ENCODE measurements at places on chromosomes 5 and 9.
A peak's percentile ranks its signal among the peaks of the same experiment; 100 is the strongest.

DNA sequence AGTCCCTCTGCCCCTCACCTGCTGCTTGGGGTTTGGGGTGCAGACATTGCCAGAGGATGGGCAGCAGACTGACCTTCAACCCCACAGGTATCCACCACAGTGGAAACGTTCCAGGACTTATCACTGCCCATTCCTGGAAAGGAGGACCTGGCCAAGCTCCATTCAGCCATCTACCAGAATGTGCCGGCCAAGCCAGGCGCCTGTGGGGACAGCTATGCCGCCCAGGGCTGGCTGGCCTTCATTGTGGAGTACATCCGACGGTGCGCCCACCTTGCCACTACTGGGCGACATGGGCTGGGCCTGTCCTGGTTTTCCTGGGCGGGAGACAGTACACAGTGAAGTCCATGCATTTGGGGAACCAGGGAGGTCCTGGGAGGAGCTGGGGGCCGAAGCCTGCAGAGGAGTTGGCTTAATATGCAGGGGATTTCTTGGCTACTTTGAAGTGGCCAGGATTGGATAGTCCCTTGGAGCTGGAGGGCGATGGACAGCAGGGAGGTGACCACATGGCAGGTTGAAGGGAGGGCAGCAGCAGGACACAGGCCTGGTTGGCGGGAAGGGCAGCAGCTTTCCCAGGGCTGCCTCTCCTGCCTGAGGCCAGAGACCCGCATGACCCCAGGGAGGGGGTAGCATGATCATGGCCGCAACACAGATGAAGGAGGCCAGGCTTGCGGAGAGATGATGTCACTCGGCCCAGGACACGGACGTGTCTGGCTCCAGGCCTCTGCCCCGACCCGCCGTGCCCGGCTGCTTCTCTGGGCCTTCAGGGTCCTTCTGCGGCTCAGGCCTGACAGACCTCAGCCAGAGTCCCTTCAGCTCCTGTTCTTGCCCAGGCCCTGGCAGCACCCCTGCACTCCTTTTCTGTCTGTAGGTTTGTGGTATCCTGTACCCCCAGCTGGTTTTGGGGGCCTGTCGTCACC lies 34.6 kb downstream of the USP20 start:
- DNase-seq: no peak

GRCh38 chr5:126003309-126003708 lies 419.9 kb upstream of the GRAMD2B start:
- no peak for DNase-seq

GRCh38 chr9:18594837-18595236 lies 120.9 kb downstream of the ADAMTSL1 start:
- no peak for DNase-seq

DNA sequence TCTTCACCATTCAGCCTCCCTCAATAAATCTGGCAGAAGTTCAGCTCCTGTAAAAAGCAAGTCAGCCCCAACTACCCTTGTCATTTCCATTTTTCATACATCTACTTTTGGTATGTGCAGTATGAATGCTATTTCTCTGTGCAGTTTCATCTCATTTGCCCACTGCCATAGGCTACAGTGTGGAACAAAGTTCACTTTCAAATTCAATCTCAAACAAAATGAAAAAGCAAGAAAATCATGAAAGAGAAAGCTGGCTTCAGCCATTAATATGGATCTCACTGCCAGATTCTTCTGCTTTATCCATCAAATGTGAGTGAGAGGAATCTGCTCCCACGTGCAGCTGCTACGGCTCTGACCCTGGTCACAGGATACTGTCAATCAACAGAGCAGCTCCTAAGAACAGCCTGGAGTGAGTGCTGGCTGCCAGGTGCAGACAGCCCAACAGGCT lies 494.2 kb downstream of the ZNF608 start:
- DNase-seq: no peak

- DNase-seq: peak; percentile 81
Observed at GRCh38 chr5:111223787-111224560, at the start of gene CAMK4. CAMK4 (plus strand) TSS chr5:111224384; CDS start chr5:111224484, 100 bp downstream.

DNA sequence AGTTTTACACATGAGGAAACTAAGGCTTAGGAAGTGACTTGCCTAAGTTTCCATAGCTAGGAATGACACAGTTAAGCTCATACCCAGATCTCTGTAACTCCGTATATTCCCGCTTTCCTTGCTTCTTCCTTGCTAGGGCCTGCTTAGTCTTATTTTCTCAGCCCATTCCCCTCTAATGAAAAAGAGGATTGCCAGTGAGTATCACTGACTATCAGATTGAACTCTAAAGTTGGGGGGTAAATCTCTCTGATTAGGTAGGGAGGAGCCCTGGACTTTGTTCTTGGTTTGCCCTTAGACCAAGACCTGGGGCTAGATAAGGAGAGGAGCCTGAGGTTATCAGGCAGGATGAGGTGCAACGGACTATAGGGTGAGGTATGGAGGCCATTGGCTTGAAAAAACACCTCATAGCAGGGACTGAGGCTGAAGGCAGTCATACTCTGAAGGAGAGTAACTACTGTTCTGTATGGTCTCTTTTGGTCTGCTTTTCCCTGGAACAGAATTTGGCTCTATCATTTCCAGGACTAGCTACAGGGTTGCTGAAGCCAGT lies 2.5 kb downstream of the TRIM32 start:
- no peak for DNase-seq

- DNase-seq: no peak
Observed at GRCh38 chr5:121288781-121289180, 562.9 kb upstream of the FTMT start.

GRCh38 chr5:120808606-120809005 lies 344.5 kb downstream of the PRR16 start:
- DNase-seq: no peak

- DNase-seq: no peak
Observed at GRCh38 chr9:34826999-34827538, 117.1 kb upstream of the CCL21 start.

- DNase-seq: no peak
Observed at GRCh38 chr5:142819292-142819691, 49.1 kb downstream of the ARHGAP26 start.

- DNase-seq: no peak
Observed at GRCh38 chr5:133290669-133291240, 238.9 kb downstream of the HSPA4 start.

GRCh38 chr5:113382731-113383130 lies 52.1 kb downstream of the TSSK1B start:
- DNase-seq: no peak

DNA sequence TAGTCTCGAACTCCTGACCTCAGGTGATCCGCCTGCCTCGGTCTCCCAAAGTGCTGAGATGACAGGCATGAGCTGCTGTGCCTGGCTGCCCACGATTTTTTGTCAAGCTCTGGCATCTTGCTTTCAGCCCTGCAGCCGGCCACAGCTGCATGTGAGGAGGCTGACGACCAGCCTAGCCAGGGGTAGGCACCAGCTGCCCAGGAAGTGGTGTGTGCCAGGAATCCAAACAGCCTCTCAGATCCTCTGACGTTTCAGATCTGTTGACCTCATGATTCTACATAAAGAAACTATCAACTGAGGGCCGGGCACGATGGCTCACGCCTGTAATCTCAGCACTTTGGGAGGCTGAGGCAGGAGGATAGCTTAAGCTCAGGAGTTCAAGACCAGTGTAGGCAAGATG lies 19.0 kb downstream of the DYNC2I2 start:
- DNase-seq: no peak

DNA sequence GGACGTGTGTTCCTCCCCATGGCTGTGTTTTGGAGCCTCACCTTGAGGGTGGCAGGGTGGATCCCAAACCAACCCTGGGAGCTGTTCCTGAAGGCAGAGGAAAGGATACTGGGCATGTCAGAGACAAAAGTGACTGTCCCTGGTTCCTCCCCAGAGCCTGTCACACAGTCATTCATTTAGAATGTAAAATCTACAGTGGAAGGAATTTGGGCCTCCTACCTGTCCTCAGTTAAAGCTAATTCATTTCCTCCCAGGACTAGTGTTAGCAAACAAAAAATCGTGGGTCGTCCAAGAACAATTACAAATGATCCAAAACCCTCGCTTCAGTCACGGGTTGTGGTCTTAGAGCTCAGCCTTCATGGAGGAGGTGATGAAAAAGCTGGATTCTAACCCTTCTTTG lies 83.2 kb downstream of the NDFIP1 start:
- DNase-seq: no peak

DNA sequence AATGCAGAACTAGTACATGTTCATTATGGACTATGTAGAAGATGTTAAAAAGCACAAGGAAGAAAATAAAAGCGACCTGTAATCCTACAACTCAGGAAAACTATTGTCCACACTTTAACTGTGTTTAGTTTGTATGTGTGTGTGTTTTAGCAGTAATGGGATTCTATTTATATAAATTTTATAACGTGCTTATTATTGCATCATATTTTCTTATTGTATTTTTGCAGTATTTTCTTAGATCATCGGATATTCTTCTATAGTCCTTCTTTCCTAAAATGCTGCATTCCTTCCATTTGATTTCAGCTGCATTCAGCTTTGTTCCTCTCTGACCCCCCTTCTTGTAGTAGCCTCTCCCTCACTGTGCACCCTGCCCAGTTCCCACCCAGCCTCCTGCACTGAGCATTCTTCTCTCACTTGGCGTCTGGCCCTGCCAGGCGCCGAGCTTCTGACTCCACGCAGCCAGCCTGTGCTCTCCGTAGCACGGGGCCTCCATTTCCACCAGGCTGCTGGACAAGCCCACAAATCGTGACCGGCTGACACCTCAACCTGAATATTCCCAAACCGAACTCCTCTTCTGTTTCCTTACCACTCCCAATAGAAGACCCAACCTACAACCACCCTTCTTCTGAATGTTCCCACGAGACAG lies 39.9 kb downstream of the MVB12B start:
- DNase-seq: no peak

DNA sequence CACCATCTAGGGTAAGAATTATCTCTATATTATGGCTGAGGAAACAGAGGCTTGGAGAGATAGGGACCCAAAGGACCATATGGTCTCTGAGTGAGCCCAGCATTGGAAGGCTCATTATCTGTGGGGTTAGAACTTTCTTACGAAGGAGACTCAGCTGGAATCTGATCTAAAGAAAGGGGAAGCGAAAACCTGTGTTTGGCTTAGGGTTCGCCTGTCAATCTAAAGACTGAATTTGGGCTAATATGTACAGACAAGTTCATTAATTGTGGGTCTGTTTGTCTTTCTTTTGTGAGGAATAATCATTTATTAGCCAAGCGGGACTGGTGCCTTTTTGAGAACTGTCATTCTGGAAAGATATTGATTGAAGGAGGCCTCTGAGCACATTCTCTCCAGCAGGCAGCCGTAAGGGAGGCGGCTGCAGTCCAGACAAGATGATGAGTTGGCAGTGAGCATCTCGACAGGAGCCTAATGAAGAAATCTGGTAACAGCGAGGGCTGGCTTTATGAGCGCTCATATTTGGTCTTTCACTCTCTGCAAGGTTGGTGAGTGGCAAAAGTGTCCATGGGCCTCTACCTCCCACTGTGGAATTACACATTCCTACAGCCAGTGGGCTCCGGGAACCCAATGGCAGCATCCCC lies 104.2 kb upstream of the GPR151 start:
- DNase-seq: no peak

- no peak for DNase-seq
Observed at GRCh38 chr5:14464671-14465070, 116.9 kb upstream of the OTULINL start.

DNA sequence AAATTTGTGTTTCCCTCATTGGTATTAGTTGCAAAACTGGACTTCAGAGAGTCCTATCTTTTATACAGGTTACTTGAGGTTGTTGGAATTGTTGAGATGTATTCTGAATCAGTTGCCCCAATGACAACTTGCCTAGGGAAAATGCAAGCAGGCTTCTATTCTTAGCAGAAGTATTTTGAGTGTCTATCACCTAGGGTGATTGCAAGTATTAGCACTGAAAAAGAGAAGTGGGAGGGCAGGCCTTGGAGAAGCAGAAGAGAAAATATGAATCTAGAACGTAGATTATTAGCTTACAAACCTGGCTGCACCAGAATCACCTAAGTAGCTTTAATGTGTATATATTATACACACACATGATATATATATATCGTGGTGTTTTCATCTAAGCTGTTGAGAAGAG lies 43.2 kb downstream of the ADAMTS12 start:
- DNase-seq: no peak

- DNase-seq: no peak
Observed at GRCh38 chr9:72597181-72597517, 75.7 kb downstream of the TMC1 start.

DNA sequence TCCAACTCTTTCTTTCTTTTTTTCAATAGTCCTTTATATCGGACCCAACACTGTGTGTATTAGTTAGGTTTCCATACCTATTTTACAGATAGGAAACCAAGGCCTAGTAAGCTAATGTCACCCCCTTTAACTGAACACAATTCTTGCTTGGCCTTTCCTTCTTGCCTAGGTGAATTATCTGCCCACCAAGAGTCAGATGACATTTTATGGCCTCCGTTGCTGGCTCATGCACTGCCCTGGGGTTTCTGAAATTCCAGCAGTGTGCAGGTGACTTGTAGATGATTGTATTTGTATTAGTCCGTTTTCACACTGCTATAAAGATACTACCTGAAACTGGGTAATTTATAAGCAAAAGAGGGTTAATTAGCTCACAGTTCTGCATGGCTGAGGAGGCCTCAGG lies 293.8 kb downstream of the GAS1 start:
- no peak for DNase-seq

DNA sequence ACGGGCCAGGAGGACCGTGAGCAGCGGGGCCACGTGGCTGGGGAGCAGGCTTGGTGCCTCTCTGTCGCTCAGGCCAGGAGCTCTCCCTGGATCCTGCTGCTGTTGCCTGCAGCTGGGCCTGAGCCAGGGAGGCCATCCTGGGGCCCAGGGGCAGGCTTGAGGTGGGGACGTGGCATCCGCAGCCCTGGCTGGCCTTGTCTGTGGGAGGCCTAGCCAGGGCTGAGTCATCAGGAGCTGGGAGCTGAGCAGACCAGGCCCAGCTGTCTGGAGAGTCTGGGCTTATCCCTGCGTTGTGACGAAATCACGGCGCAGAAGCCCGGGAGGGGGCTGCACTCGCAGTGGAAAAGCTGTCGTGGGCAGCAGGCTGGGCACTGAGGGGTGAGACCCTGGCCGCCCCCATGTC lies 138.8 kb upstream of the COL5A1 start:
- no peak for DNase-seq

GRCh38 chr5:655406-655805 lies 37.7 kb downstream of the TPPP start:
- DNase-seq: no peak

GRCh38 chr9:27659571-27659970 lies 86.3 kb upstream of the C9orf72 start:
- no peak for DNase-seq
